ENCODE measurements at places on chromosomes 7 and 10.

- peak; percentile 51 for DNase-seq
Observed at GRCh38 chr7:102912742-102913141, at the start of gene LRRC17. TSS of gene LRRC17 (plus strand) at chr7:102913000. CDS start at chr7:102933914, 20,914 bp downstream.

DNA sequence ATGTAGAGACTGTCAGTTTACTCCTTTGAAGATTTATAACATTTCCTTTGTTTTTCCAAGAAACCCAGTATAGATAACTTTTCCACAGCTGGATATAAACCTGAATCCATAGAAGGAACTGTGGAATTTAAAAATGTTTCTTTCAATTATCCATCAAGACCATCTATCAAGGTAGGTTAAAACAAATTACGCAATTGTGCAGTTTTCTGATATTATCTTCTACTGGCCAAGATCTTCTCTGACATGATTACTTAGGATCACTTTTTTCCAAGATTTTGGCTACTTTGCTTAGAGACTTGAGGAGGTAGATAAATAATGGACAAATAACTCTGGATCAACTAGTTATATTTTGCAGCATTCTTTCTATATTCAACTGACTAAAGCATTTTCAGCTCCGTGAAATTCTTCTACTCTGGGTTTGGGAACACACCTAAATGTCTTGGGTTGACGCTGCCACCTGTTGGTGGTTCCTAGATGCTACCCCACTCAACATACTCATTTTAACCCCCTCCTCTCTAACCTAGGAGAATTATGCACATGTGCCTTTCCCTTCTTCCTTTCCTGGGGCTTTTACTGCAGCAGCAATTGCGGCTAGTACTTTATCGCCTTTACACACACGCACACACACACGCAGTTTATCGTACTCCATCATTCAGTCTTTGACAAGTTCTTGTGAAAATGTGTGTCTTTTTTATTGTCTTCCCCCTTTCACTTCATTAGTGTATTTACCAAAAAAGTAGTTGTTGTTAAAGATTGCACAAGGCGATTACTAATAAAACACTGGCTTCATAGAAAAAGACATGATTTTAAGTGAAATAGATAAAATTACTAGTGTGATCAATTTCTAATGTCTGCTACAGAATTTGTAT lies 32.7 kb downstream of the ABCB5 start:
- DNase-seq, result peak; percentile 39

- no peak for DNase-seq
Observed at GRCh38 chr7:136336932-136337331, 359.8 kb upstream of the MTPN start.

DNA sequence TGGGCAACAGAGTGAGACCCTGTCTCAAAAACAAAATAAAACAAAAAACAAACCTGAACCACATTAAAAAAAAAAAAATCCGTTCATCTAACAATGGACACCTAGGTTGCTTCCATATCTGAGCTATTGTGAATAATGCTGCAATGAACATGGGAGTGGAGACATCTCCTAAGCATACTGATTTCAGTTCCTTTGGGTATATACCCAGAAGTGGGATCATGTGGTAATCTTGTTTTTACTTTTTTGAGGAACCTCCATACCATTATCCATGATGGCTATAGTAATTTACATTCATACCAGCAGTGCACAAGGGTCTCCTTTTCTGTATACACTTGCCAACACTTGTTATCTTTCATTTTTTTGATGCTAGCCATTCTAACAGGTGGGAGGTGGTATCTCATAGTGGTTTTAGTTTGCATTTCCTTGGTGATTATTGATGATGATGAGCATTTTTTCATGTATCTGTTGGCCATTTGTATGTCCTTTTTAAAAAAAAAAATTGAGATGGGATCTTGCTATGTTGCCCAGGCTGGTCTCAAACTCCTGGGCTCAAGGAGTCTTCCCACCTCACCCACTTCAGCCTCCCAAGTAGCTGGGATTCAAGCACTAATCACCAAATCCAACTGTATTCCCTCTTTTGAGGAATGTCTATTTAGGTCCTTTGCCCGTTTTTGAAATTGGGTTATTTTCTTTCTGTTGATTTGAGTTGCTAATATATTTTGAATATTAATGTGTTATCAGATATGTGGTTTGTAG lies 17.5 kb downstream of the CDK13 start:
- no peak for DNase-seq

DNA sequence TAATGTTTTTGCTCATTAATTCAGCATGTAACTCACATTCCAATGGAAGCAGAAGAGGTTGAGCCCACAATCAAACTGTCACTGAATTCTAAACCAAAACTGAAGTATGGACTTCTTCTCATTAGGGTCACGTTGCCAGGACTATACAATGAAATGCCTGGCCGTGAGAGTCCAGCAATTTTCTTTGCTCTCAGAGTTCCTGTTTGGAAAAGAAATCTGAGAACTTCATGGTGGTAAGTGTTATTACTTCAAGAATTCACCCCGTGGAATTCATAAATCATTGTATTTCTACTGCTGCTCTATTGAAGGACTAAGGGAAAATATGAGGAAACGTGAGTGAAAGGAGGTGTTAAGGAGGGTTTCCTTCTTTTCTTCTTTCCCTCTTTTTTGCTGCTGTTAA lies 441.8 kb upstream of the AKR1E2 start:
- peak; percentile 32 for DNase-seq

DNA sequence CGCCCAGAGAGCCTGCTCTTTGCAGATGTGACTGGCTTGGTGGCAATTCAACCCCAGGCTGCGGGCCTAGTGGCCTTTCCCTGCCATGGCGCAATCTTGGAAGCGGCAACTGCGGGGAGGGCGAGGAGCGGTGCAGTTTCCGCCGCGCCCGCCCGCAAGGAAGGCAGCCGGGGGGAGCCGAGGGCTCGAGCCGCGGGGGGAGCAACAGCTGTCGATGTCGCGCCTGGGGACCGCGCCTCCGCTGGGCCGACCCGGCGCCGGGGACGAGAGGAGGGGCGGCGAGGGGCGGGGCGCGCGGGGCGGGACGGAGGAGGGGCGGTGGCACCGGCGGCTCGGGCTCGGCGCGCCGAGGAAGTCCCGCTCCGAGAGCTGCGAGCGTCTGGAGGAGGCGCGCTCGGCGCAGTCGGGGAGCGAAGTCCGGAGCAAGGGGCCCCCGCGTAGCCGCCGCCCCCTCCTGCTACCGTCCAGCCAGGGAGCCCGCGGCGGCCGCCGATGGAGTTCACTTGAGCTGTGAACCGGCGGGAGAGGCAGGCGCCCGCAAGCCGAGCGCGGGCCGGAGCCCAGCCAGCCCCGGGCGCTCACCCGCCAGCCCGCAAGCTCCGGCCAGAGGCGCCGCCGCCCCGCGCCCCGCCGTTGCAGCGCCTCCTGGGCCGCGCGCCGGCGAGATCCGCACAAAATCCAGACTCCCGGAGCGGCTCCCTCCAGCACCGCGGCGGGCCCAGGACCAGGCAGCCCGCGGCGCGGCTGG lies 438.1 kb upstream of the GALNT17 start:
- peak; percentile 73 for DNase-seq

DNA sequence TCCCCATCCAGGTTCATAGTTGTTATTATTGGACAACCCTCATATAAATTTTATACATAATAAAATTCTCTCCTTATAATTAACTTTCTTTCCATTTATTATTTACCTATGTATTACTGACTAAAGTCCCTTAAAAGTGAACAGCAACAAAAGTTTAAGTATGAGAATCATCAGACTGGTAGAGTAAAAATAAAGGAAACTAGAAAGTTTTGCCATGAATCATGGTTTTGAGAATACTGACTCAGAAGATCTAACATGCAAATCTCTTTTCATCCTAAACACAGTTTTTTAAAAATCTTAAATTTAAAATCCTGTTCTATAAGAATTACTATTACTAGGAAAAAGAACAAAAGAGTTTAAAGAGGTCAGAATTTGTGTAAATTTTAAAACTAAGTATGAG lies 32.1 kb downstream of the HERC4 start:
- peak; percentile 74 for DNase-seq

DNA sequence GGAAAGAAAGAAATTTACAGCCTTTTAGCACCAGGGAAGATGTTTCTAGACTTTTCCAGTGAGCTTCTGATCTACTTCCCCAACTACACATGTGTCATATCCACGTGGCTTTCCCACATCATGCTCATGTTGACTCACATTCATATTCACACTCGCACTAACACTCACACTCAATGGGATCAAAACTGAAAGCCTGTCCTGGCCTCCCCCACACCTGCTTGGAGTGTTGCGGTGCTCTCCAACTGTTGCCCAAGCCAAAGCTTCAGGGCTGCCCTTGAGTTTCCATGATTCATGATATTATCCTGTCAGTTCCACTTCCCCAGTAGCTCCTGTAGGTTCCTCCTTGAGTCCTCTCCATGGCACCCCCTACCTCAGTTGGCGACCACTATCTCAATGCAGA lies 444.4 kb downstream of the GATA3 start:
- DNase-seq, result no peak

DNA sequence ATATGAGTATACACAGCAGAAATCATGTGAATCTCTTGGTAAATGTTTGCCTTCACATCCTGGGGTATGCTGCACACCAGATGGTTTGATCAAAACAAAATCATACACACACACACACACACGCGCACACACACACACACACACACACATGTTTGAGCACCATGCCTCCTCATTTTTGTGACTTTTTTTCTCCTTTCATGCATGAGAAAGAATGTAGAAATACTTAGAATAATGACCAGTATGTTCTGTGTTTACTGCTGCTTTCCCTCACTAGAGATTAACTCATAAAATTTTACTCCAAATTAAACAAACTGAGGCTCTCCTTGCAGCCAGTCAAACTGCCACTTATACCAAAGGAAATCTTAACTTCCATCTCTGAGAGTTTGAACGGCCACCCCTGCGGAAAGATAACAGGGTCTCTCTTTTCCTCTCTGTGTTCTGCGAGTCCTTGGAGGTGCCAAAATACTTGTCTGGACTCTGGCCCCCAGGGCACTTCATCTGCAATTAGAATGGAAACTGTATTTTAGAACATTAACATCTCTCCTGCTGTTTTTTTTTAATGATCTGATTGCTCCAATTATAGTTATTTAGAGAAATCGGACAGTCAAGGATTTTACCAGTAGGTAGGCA lies 320.8 kb upstream of the NFE2L3 start:
- no peak for DNase-seq

DNA sequence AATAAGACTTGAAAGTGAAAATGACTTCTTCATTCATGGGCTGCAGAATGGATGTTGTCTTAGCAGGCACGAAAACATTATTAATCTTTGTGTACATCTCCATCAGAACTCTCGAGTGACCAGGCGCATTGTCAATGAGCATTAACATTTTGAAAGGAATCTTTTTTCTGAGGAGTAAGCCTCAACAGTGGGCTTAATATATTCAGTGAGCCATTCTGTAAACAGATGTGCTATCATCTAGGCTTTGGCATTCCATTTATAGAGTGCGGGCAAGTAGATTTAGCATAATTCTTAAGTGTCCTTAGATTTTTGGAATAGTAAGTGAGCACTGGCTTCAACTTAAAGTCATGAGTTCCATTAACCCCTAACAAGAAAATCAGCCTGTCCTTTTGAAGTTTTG lies 33.1 kb downstream of the PTTG1IP2 start:
- no peak for DNase-seq

DNA sequence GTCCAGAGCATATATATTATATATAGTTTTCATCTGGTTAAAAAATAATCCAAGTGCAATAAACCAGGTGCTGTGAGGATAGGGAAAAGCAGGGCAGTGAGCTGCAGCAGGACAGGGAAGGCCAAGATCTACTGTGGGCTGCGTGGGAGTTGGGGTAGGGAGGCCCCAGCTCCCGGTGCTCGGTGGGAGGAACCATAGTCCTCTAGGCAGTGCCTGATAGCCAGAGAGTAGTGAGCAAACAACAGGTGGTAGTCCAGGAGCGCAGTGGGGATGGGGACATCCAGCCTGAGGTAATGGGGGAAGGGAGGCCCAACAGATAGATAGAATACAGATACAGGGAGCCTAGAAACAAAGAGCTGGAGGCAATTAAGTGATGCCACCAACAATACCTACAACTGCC lies 4.1 kb upstream of the BMPR1A start:
- DNase-seq, result no peak

- no peak for DNase-seq
Observed at GRCh38 chr10:53111529-53111928, 338.9 kb upstream of the MBL2 start.

DNA sequence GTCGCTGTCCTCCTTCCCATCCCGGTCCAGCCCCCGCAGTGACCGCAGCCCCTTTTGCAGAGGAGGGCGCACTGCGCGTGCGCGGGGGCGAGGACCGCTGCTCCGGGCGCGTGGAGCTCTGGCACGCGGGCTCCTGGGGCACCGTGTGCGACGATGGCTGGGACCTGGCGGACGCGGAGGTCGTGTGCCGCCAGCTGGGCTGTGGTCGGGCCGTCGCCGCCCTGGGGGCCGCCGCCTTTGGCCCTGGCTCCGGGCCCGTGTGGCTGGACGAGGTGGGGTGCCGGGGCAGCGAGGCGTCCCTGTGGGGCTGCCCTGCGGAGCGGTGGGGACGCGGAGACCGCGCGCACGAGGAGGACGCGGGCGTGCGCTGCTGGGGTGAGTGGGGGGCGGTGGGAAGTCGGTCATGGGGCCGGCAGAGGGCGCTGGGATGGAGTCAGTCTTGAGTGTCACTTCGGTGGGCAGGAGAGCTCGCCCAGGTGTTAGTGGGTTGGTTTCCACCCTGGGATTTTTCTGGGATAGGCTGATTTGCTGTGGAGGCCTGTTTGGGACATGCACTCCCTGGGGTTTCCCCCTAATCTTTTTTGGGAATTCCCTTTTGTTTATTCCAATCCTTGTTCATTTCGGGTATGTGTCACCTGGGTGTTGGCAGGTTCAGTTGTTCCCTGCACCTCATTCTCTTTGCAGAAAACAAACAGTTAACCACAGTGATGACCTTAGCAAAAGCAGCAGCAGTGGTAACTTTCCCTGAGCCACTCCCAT lies 11.6 kb downstream of the SCART1 start:
- DNase-seq, result no peak

GRCh38 chr10:71374481-71375233 lies 22.1 kb upstream of the CDH23 start:
- DNase-seq, result no peak

GRCh38 chr7:88358526-88358838 lies 51.8 kb upstream of the STEAP4 start:
- DNase-seq, result no peak

DNA sequence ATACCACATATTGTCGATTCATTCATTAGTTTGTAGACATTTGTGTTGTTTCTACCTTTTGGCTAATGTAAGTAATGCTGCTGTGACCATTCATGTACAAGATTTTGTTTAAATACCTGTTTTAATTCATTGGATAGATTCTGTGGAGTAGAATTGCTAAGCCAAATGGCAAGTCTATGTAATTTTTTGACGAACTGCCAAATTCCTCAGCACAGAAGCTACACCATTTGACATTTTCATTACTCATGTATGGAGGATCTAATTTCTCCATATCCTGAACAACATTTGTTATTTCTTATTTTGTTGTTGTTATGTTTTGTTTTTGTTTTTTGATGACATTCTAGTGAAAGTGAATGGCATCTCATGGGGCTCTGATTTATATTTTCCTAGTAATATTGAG lies 1351.3 kb upstream of the SORCS1 start:
- DNase-seq, result peak; percentile 55

GRCh38 chr10:71029411-71029892 lies 141.1 kb upstream of the PCBD1 start:
- no peak for DNase-seq

- DNase-seq, result no peak
Observed at GRCh38 chr10:8298896-8299570, 244.5 kb downstream of the GATA3 start.
